ENCODE measurements at places on chromosomes 4 and X.

GRCh38 chrX:12446342-12447075 is 308.2 kb downstream of the FRMPD4 start:
- no peak for DNase-seq

DNA sequence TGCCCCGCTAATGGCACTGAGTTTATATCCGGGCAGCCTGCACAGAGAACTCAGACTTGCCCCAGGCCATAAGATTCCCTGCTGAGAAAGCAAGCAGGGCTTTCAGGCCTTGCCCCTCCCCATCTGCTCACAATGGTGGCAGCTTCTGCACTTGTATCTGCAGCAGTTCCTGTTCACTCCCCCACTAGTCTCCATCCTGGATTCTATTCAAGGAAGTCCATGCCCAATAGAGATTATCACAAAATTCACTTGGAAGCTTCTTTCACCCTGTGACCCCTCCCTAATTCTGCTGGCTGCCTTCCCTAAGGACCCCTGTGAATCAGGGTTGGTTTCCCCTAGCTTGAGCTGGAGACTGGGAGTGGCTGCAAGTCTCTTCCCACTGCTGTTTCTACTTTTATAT is 34.5 kb upstream of the UCP1 start:
- DNase-seq: no peak

DNA sequence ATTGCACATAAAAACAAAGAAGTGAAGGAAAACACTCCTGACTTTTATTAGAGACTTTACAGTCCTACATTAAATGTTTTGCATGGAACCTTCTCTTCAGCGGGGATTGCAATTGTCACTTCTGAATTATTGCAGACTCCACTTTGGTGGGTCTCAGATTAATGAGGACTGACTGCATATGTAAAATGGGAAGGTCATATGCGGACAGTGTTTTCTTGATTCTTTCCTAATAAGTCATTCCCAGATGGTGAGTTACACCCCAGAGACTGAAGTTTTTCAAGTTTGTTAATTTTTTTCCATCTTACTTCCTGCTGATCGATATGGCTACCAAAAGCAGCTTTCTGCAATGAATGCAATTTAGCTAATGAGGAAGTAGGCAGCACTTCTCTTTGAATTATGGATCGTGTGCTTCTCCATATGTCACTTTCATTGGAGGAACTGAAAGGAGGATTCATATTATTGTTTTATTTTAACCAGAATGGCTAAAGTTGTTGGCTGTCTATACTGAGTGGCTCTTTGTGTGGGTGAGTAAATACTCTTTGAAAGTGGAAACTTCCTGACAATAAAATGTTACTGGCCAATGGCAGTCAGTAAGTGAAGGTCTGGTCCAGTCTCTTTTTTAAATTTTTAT is 119.3 kb upstream of the CLNK start:
- no peak for DNase-seq

DNA sequence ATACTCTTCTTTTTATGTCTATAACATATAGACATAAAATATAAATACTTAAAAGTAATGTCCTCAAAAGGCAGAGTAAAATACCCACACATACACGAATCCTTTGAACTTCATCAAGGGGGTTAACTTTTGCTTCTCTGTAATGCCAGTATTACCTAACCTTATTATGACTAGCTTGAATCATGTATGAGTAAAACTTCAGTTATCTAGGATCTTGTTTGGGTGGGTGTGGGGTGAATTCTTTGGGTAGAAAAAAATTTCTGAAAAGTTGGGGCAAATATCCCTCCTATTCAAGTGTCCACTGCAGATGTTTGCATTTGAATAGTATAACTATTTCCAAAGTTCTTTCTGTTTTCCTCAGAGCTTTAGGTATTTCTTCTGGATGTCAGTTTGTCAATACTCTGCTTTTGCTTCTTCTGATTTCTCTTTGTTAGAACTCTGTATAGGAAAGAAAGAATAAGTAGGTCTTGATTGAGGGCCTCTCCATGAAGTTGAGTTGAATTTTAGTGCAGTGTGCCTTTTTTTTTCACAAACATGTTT is 173.8 kb downstream of the ADGRL3 start:
- DNase-seq: no peak

DNA sequence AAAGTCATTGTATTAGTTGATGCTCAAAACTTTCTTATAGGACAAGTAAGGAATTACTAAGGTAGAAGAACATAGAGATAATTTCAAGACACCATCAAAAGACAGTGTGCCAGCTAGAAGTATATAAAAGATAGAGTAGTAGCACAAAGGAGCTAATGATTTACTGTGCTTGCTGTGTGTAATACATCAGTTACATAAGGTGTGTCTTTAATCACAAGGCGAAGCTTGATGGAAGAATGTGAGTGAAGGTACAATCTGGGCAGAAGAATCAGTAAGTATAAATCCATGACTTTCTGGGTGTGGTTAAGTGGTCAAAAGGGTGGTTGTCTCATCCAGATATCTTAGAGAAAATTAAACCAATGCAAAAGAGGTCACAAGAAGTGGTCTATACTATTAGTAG is 95.1 kb upstream of the BOD1L1 start:
- no peak for DNase-seq

DNA sequence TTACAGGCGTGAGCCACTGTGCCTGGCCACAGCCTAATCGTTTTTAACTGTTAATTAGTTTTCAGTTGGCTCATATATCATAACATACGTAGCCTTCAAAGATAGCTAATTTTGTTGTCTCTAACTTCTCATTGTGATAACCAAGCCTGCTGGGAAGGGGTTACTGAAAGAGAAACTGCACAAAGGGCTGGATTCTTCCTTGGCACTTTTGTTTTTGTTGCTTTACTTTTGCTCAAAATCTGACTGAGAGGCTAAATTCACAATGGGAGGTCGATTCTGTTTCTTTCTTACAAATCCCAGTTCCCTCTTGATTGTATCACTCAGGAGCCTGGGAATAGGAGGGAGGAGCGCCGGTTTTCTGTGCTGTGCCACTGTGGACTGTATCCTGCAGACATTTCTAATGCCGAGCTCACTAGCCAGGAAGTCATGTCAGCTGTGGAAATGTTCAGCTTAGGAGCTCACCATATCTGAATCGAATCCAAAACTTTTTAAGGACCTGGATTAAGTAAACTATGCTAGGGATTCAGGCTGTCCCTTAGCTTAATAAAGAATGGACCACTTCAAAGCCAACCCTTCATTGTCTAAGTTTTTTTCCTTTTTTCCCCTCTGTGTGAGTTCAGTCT is 120.5 kb upstream of the FAT1 start:
- DNase-seq: no peak

GRCh38 chr4:33349376-33349775 is 2629.2 kb downstream of the PCDH7 start:
- no peak for DNase-seq

GRCh38 chr4:182662551-182662950 is 254.6 kb downstream of the DCTD start:
- DNase-seq: no peak

DNA sequence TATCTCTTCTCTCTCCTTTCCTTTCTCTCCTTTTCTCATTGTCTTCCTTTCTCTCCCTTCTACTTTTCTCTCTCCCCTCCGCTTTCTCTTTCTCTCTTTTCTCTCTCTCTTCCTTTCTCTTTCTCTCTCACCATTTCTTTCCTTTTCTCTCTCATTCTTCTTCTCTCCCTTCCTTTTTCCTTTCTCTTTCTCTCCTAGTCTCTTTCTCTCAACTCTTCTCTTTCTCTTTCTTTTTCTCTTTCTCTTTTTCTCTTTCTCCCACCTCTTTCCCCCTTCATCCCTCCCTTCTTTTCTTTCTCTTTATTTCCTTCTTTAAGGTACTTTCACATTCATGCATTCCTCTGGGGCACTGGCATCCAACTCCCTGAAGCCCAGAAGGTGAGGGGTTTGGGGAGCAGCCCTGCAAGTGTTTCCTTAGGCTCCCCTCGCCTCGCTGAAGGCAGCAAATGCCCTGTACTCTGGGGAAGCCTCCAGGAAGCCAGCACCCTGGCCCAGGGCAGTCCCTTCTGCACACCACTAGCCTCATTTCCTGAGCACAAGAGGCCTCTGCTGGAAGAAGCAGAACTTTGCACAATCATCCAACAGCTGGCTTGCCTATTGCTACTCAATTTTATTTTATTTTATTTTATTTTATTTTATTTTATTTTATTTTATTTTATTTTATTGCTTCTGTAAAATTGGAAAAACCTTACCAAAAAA is 124.2 kb downstream of the NFKB1 start:
- DNase-seq: peak; percentile 29

GRCh38 chr4:77595364-77595973 is 10.2 kb upstream of the CXCL13 start:
- no peak for DNase-seq

- no peak for DNase-seq
Observed at GRCh38 chr4:87947381-87948160, 27.9 kb upstream of the SPP1 start.

- no peak for DNase-seq
Observed at GRCh38 chr4:11881364-11881763, 452.7 kb upstream of the HS3ST1 start.

DNA sequence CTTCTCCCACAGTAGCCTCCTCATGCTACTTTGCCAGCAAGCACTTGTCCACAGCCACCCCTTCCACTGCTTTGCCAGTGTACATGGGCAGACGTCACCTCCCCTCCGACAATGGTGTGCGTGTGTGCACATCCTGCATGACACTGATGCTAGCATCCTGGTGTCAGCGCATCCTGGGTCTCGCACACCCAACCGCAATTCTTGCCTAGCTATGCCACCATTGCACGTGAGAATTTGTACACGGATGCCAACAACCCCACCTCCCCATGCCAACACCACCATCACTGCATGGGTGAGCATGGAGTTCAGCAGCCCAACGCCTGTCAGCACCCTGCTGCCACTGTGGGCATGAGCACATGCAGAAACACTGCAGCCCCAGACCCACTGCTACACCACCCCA is 550.0 kb downstream of the STPG2 start:
- DNase-seq: no peak

- no peak for DNase-seq
Observed at GRCh38 chr4:125323654-125324053, 8.9 kb downstream of the FAT4 start.

DNA sequence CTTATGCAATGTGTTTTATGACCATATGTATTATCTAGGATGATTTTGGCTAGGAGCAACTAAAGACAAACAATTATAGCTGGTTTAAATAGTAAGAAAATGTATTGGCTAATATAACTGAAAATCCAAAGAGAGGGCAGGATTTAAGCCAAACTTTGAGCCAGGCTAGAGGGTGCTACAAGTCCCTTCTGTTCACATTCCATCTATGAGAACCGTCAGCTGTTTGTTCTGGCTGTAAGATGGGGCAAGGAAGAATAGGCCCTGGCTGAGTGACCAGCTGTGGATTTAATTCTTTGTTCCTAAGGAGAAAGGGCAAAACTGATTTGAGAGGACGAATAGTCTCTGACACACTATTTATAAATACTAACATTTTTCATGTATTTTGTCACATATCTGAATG is 79.2 kb upstream of the UGT8 start:
- DNase-seq: no peak

DNA sequence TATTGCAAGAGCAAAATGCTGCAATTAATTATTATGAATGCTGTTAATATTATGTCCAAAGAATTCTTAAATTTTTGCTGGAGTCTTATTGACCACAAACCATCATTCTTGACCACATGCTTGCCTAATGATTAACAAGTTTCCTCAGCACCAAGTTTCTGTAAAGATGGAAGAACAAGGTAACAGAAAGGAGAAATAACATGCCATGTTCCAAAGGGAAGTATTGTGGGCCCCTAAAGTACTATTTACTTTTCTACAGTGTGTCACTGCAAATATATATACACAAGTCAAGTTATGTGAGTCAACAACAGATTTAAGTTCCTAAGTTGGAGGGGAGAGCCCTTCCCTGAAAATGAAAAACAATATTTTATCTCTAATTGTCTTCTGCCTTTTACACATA is 20.6 kb downstream of the FAM47E start:
- no peak for DNase-seq

GRCh38 chr4:70559211-70559830 is 32.7 kb upstream of the AMBN start:
- DNase-seq: peak; percentile 5

DNA sequence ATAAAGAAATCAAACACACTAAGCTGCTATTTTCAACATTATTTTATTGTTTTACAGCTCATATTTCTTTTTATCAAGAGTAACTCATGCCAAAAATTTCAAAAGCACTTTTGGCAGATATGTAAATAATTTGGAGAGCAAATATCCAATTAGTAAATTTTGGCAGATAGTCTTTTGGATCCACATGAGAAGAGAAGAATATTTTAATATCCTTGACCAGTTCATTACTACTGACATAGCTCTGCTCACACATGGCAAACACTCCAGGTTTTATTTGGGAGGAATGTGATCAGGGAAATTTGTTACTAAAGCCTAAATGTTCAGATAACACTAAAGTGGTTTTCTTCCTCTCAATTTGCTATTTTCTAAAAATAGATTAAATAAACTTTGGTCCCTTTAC is 1054.3 kb downstream of the FAT4 start:
- DNase-seq: no peak

DNA sequence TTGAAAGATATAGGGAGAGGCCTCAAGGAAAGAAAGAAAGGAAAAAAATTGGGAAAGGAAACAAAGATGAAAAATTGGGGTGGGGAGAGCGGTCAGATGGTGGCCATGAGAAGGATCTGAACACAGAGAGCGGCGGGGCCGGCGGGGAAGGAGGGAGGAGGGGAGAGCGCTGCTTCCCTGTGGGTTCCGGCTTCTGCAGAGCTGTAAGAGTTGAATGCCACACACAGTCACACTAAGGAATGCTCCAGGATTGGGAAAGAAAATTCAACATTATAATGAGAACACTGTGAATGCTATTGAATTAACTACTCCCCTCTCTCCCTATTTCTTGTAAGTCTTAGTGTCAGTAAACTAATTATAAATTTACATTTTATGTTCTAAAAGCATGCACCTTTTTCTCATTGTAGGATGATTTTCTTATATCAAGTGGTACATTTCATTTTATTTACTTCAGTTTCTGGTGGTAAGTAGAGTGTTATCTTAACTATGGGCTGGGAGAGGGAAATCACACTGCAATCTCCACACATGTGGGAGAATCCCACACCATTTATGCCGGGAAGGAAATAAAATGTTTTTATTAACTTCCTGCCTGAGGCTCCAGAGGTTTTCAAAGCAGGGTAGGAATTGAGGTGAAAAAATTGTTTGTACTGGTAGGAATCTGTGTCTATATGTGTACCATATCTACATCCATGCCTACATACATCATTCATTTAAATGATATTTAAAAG is 904 bp downstream of the F11 start:
- DNase-seq: no peak

- no peak for DNase-seq
Observed at GRCh38 chr4:24743927-24744326, 51.4 kb upstream of the SOD3 start.

Data from AG09319 (cell line).